ENCODE measurements at places on chromosomes 1 and 21.

DNA sequence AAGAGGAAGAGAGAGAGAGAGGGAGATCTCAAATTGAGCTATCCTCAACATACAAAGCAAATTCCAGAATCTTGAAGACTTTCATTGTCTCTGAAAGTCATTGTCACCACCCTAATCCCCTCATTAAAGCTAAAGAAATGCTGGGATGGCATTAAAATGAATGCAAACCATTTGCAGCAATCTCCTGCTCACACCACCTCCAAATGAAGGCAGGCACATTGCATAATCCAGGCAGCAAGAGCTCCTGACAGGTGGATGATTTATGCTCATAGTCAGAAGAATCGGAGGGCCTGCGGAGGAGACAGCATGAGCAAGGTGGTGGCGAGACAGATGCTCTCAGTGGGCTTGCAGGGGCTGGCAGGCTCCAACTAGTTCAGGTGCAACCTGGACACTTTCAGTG is 90.2 kb downstream of the ESRRG start:
- DNase-seq = no peak

GRCh38 chr1:98288494-98288893 is 367.7 kb upstream of the DPYD start:
- no peak for DNase-seq

DNA sequence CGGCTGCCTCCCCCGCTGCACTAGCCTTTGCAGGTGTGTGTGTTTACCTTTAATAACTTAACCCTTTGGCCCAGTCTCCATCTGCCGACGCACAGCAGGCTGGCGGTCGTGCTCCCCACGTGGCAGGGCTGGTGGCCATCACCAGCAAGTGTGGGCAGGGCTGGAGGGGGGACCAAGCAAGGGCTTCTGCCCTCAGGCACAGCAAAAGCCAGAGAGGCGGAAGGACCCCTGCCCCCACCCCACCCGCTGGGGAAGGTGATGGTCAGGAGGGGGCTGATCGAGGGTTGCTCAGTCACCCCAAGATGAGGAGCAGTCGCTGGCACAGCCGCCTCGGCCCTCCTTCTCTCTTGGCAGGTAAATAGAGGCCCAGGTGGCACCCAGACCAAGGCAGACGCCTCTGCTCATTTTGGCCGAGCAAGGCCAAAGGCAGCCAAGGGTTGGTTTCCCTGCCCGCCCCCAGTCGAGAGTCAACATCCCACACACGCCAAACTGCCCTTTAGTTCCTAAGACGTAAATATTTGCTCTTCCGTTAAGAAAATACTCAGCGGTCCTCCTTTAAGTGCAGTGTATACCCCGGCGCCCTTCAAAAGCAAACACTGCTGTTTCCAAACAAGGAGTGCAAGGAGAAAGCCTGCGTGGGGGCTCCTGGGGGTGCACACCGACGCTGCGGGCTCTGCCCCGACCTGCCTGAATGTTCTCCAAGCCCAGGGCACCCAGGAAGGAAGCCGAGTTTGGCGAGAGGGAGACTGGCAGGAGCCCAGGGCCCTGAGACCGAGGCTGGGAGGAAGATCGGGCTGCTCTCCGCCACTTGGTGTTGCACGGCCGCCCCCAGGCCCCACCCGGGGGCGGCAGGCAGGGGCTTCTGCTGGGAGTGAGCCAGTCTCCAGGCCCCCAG is 82.7 kb downstream of the SIK1 start:
- no peak for DNase-seq

DNA sequence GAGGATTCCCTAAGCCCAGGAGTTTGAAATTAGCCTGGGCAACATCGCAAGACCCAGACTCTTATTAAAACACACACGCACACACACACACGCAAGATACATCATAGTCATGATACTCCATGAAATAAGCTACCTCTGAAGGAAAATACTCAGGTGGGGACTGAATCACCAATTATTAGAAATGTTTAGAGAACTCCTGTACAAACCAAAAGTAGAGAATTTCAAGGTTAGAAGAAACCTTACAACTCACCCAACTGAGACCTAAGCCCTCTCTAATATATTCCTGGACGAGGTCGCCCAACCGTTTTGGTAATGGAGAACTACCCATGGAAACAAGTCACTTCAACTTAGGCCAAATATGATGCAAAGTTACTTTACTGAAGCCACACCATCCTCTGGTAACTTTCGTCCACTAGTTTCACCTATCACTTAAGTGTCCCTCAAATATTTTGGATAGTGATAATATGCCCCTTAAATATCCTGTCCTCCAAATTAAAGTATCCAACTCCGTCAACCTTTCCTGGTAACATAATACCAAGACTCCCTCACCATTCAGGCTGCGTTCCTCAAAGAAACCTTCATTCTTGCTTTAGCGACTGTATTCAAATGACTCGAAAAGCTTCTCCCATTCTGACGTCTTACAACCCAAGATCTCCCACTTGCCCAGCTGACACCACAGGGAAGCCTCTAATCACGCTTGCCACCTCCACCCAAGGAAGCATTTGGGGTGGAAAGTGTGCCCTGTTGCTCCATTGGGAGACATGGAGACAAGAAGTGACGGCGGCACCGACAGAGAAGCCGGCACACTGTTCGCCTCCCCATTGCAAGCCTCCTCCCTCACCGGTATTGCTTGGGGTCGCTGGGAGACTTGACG is 856 bp downstream of the NRDC start:
- DNase-seq = peak; percentile 20

GRCh38 chr1:156497078-156497742 is 3.4 kb downstream of the MEF2D start:
- no peak for DNase-seq

- DNase-seq = no peak
These were observed 22.6 kb upstream of the MYSM1 start for GRCh38 chr1:58722414-58722813.

DNA sequence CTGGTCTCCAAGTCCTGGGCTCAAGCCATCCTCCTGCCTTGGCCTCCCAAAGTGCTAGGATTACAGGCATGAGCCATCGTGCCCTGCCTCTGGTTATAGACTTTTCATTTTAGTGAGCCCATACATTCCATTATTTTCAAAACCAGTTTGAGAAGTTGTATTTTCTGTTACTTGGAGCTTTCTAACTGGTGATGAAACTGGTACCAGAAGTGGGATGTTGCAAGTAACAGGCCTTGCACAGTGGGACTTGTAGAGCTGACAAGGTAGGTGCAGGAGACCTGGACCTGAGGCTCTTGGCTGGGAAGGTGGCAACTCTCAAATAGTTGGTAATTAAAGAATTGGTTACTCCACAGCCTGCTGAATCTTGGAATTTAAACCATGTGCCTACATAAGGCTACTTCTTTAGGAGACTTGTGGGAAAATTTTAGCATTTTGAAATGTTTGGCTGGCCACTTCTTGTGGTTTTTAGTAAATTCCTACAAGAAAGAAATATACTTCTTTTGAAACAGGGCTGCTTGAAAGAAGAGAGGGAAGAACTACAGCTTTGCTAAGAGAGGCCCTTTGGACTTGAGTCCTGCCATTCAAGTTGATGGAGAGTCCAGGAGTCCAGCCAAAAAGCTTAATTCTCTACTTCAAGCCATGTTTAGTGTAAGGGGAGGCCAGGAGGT is 9.8 kb upstream of the ALPL start:
- DNase-seq = peak; percentile 38

DNA sequence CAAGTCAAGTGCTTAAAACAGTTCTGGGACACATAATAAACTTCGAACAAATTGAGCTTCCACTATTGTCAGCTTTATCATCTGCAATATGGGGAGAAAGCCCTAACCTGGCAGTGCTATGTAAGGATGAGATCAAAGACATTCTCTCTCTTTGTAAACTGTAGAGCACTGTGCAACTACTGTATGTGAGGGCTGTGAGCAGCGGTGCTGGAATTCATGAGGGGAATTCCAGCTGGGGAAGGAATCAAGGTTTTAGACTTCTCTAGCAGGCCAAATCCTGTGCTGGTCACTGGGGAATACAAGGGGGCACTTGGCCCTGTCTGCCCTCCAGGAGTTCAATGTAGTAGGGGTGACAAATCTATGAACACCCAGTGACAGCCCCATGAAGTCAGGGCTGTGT is 9.3 kb downstream of the FAM151A start:
- no peak for DNase-seq

GRCh38 chr1:156618853-156619581 is at the start of gene HAPLN2:
Gene HAPLN2 (plus strand): TSS chr1:156619415. CDS start chr1:156623491, 4,076 bp downstream.
- no peak for DNase-seq

DNA sequence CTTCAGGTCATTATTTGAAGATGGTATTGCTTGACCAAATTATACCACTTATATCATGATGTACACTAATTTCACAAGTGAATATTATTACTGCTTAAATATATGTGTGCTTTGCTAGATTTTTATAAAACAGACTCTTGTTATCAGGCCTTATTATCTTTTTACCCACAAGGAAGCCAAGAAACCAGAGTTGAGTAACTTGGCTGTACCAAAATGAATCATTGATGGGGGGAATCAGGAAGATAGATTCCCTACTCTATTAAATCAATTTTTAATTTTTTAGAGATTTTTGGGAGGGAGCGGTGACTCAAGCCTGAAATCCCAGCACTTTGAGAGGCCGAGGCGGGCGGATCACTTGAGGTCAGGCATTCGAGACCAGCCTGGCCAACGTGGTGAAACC is 16.0 kb upstream of the SCCPDH start:
- no peak for DNase-seq

GRCh38 chr1:161261261-161262235 is 3.0 kb downstream of the PCP4L1 start:
- DNase-seq = no peak

DNA sequence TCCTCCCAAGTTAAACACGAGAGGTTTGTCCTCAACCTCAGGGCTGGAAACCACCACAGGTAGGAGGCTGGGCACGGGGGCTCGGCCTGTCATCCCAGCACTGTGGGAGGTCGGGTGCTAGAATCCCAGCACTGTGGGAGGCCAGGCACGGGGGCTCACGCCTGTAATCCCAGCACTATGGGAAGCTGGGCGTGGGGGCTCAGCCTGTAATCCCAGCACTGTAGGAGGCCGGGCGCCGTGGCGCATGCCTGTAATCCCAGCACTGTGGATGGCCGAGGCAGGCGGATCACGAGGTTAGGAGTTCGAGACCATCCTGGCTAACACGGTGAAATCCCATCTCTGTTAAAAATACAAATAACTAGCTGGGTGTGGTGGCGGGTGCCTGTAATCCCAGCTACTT is 6.7 kb upstream of the CDK11A start:
- no peak for DNase-seq

DNA sequence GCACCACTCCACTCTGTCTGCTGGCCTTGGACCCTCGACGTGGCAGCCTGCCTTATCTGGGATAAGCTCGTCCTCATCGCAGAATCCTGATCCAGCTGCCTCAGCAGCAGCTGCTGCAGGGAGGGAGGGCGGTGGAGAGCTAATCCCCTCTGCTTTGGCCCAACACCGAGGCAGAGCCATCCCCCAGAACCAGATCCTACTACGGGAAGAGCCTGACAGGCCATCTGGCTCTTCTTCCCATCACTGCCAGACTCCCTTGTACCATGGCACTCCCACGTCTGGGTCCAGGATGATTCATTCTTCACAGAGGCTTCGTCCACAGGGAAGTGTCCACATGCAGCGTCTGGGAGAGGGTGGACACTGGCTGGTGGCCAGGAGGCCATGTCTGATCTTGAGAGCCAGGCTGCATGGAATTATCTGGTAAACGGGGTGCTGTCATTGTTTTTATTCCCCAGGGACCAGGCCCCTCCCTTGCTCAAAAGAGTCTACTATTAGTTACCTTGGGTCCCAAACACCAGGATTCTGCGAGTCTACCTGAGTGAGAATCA is 14.6 kb upstream of the PKP1 start:
- peak; percentile 72 for DNase-seq

DNA sequence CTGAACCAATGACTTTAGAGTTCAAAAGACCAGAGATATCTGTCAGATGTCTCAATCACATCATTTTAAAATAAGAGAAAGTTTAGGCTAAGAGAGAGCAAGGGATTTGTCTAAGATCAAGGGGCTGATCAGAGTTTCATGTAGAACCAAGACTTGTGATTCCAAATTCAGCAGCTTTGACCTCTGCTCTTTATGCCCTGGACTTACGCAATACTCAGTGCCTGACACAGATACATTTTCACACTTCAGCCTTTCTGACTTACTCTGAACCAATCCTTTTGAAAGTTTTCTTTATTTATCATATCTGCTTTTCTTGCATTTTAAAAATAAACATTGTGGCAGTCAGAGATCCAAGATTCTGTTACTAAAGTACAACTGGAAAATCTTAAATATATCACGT is 428.0 kb downstream of the PLPP3 start:
- DNase-seq = no peak

DNA sequence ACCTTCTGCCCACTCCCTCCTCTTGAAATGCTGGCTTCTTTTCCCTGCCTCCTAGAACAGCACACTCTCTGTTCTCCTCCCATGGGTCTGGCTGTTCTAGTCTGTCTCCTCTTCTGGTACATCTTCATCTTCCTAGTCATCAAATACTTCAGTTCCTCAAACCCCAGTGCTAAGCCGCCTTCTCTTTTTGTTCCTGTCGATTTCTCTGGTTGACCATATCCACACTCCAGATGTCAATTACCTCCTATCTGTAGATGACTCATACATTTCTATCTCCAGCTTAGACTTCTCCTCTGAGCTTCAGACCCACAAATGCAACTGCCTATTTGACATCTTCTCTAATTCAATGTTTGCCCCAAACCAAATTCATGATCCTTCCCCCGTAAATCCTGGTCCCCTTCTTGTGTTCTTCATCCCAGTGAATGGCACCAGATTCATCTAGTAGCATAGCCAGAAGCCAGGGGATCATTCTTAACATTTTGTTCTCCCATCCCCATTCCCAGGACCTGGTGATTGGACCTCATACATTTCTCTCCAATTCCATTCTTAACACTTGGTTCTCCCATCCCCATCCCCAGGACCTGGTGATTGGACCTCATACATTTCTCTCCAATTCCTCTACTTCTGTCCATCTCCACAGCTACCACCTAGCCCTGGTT is 35.9 kb downstream of the USP24 start:
- DNase-seq = no peak

DNA sequence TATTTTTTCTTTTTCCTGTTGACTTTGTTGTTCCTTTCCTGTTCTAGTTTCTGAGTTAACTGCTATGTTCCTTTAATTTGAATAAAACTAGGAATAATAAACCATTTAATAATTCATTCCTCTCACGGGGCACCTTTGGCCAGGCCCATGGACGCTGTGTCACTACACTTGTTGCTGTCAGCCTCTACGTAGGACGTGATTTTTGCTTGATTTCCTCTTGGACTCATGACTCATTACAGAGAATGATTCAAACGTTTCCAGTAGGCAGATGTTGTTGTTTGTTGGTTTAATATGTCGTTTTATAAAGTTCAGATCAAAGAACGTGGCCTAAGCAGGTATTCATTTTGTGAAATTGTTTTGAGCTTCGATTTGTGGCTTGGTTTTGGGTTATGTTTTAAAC is 9.1 kb upstream of the SLC19A1 start:
- DNase-seq = peak; percentile 55

- DNase-seq = no peak
These were observed 21.3 kb downstream of the CHIT1 start for GRCh38 chr1:203208181-203208580.

- DNase-seq = peak; percentile 64
These were observed 41.9 kb downstream of the SPAG17 start for GRCh38 chr1:118143121-118143520.

- DNase-seq = no peak
These were observed 48.3 kb upstream of the DPH5 start for GRCh38 chr1:101073836-101074235.
